Renal pelvis (tissue), 12 donors: ENCODE measurements at places on chromosomes 12 and 14. TPM values are rescaled to one million over a fixed set of nuclear protein-coding genes. Genes with fewer than 3 reads are reported as not detected.

DNA sequence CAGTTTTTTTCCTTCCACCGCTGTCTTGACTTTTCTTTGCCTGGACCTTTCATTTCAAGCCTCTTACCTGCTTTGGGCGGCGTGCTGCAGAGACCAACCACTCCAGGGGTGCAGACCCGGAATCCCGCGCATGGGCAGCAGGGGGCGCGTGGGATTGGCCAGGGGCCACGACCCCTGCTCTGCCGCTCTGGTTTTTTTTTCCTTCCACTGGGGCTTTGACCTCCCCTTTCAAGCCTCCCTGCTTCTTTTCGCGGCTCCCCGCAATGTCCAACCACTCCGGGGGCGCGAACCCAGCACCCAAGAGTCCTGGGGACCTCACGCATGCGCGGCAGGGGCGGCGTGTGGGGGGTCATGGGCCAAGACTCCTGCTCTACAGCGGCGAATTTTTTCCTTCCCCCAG is 325.1 kb downstream of the ALG10 start:
- DNase-seq: no peak

DNA sequence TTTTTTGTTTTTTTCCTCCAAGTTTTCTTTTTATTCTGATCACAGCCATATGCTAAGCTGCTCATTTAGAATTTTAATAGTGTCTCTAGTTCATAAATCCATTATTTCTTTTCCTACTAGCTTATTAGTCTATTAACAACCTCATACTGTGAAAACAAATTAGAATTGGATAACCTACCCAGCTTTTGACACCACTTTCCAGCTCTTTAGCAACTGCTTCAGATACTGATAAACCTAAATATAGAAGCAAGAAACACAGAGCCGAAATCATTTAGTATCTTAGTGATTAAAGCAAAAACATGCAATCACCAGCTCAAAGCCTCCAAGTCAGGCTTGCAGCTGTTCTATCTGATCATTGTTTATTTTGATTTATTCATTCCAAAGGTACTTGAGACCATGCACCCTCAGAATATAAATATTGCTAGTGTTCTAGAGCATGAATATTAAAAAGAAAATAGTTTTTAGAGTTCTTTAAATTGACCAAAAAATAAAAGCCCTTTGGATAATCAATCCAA is 121.5 kb downstream of the STXBP6 start:
- DNase-seq: no peak

GRCh38 chr14:102826161-102826560 is 48.9 kb downstream of the TRAF3 start:
- no peak for DNase-seq

- no peak for DNase-seq
Measured at GRCh38 chr14:70821584-70822529, 12.5 kb upstream of the MAP3K9 start.

- DNase-seq: no peak
Measured at GRCh38 chr12:99418379-99418778, 229.2 kb upstream of the GARIN6 start.

RNASE7 gene
- 1.3 TPM for polyA plus RNA-seq

GRIP1 gene
- polyA plus RNA-seq: 24.5 TPM

PMCH gene
- polyA plus RNA-seq: 0.96 TPM

MYO1H gene
- 1.5 TPM for polyA plus RNA-seq

ASCL4 gene
- not detected for polyA plus RNA-seq
